Eye (tissue), 1 donor: ENCODE measurements at places on chromosomes 13 and 19.

GRCh38 chr19:15291089-15291488, 41.2 kb downstream of the BRD4 start:
- DNase-seq = no peak

GRCh38 chr13:31261241-31261640, 61.5 kb downstream of the B3GLCT start:
- no peak for DNase-seq

DNA sequence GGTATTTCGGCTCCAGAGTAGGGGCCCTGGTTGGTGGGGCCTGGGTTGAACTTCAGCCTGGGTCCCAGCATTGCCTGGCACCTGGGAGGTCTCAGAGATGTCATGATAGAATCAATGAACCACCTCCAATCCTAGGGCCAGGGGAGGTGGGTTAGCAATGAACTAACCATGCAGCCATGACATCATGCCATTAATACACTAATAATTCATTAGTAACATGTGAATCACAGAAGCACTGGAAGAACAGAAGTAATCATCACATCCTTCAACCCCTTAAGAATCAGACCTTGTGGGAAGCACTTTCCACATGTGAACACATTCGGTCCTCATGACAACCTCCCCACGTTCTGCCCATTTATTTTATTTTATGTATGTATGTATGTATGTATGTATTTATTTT, 6.9 kb downstream of the NOSIP start:
- DNase-seq = no peak

DNA sequence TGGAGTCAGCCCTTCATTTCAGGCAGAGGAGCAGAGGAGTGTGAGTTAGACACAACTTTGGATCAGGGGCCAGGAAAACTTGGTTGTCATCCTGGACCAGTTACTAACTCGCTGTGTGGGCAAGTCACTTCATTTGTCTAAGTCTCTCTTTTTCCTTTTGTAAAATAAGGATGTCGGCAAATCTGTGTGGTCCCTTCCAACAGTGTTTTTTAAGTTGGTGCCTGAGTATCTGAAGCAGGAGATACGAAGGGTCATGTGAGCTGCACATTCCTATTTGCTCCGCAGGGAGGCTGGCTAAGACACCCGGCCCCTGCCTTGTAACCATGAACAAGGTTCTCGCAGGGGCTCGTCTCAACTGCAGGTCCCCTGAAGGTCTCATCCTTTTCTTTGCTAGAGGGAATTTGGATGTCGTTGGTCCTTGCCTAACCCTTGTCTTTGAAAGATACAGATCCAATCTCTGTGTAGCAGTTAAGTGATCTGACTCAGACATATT, 64.3 kb downstream of the LRCH1 start:
- DNase-seq = no peak

- DNase-seq = no peak
Observed at GRCh38 chr13:95207769-95208366, 93.4 kb downstream of the ABCC4 start.

DNA sequence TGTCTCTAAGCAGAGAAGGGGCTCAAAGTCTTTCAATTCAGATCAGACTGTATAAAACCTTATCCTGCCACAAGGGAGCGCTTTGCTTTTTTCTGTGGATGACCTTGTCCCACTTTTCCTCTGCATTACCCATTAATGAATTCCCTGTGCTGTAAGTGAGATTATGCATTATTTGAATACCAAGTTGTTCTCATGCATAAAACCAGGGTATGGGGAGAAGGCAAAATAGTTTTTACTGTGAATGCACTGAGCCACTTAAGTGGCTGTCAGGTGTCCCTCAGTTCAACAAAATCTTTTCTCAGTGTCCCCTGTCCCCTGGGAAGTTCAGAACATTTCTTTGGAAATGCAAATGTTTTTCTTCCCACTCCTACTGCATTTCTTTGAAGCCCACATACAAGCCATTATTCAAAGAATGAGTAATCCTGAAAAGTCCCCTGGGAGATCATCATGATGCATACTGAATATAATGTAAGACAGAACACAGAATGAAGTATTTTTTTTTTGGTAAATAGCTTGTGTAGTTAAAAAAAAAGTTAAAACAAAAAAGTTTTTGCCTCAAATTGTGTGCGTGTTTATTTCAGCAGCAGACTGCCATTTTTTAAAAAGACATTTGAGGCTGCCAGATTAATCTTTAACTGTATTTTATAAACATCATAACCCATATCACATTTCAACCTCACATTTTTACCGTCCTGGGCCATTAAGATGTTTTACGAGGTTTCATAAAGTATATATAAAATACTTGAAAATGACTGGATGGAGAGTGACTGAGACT, 506.7 kb upstream of the PCDH9 start:
- DNase-seq = peak; percentile 60

- no peak for DNase-seq
Observed at GRCh38 chr13:25616674-25617073, 244.9 kb downstream of the ATP8A2 start.

- no peak for DNase-seq
Observed at GRCh38 chr13:36475468-36475867, 43.2 kb downstream of the CCNA1 start.

GRCh38 chr13:82698383-82698782, 1183.9 kb downstream of the SLITRK1 start:
- no peak for DNase-seq

GRCh38 chr13:86429756-86430155, 630.5 kb upstream of the SLITRK6 start:
- DNase-seq = no peak

DNA sequence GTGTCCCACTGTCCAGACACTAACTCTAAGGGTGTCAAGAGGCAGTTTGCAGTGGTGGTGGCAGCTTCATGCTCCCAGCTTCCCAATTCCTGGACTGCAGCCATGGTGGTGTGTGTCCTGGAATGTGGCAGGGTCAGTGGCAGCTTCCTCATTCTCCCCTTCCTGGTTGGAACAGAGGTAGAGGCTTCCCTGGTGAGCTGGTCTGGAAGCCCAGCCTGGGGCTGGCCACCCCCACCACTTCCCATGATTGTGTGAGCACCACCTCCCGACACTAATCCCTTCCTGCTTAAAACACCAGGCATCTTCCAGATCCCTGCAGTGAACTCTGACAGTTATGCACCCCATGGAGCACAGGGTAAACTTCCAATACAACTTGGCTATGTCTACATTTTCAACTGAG, 134.9 kb downstream of the RAP2A start:
- no peak for DNase-seq

DNA sequence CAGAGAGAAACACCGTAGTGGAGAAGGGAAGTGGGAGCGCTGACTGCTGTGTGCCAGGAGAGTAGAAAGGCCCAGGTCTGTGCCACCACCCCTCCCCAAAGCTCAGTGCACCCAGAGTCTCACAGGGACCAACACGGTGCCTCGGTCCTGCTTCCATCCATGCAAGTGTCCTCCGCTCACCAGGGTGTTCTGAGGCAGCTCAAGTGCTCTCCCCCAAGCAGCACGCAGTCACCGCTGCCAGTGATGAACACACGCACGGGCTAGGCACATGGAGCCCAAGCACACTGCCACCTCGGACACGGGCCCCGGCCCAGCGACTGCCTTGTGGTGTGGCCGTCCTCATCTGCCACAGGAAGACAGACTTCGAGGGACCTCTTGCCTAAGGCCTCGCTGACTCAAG, 10.5 kb downstream of the POP4 start:
- DNase-seq = no peak

DNA sequence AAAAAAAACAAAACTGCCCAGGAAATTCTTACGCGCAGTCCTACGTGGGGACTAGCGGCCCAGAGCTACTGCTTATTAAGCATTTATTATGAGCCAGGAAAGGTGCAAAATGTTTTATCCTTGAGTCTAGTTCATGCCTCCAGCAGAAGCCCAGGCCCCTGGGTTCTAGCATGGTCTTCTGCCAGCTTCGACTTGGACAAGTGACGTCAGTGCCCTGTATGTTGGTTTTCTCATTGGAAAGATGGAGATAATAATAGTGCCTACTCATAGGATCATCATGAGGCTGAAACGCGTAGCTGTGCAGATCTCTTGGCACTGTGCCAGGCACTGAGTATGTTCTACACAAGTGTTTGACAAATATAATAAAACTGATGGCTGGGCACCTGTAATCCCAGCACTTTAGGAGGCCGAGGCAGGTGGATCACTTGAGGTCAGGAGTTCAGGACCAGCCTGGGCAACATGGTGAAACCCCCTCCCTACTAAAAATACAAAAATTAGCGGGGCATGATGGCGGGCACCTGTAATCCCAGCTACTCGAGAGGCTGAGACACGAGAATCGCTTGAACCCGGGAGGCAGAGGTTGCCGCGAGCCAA, 12.4 kb upstream of the SULT2B1 start:
- DNase-seq = peak; percentile 47

DNA sequence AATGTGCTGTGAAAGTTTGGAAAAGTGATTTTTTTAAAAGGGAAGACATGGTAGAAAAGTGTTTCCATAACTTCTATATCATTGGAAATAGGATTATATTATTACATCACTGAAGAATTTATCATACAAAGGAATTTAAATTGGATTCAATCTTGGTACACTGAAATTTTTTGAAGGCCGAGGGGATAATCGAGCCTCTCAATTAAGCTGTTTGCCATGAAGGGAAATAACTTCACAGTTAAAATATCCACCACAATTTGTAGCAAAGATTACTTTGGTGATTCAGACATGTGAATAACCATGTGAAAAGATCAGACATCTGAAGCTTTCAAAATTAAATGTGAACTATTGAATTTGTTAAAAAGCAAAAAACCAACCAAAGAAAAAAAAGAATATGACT, 215.3 kb downstream of the KLF5 start:
- DNase-seq = no peak

DNA sequence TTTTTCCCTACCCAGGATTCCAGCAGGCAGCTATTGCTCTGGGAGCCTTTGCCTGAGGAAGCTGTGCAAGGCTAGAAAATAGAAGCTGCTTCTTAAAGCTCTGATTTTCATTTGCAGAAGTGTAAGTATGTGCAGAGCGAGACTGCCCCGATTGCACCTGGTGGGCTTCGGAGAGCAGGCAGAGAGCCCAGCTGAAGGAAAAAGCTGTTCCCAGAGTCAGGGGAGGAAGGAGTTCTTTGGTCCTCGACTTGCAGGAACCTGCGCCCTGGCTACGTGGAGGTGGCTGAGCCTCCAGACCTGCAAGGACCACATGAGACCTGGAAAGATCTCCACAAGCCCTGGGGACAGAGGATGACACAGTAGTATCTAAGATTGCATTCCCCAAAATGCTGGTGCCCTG, 235.0 kb upstream of the ARGLU1 start:
- no peak for DNase-seq

DNA sequence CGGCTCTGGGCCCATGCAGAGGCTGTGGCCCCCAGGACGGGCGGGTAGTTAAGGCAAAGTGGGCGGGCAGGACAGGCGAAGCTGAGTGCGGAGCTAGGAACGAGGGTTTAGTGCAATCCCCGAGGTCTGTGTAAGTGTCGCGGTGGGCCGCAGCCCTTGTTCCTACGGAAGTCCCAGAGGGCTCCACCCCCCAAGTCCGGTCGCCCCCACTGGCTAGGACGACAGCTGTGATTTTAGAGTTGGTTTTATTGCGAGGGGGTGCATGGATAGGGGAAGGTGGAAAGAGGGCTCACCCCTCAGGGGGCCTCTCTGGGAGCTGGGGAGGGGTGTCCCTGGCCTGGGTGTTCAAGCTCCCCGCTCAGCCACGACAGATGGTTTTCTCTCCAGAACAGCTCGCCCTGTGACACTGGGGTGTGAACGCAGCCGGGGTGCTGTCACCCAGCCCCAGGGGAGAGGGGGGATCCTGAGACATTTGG, 21.7 kb downstream of the ZBTB7A start:
- no peak for DNase-seq

GRCh38 chr19:32266460-32266859, 79.0 kb upstream of the ZNF507 start:
- DNase-seq = no peak

DNA sequence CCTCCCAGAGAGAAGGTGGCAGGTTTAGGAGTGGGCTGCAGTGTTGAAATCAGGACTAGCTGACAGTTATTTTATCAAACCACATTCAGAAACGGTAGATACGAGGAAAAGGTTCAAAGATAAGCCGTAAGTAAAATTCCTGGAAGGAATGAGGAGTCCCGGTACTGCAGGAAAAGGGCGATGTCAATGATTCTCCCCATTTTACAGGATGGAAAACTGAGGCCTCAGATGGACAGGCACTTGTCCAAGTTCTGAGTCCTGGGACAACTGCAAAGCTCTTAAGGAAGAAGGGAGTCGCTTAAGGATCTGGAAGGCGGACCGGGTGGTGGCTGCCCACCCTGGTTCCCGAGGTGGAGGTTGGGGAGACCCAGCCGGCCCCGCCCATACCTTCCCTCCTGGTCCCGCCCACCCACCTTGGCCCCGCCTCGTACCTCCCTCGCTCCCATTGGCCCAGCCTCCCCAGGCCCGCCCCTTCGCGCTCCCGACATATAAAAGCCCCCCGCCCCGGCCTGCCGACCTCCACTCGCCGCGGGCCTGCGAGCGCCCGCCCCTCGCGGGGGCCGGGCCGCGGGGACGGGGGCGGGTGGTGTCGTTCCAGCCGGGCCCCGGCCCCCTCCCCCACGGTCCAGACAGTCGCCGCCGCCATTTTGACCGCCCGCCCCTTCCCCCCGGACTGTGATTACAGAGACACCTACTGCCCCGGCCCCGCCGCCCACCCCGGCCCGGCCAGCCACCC, 603 bp downstream of the RFX1 start:
- peak; percentile 96 for DNase-seq

DNA sequence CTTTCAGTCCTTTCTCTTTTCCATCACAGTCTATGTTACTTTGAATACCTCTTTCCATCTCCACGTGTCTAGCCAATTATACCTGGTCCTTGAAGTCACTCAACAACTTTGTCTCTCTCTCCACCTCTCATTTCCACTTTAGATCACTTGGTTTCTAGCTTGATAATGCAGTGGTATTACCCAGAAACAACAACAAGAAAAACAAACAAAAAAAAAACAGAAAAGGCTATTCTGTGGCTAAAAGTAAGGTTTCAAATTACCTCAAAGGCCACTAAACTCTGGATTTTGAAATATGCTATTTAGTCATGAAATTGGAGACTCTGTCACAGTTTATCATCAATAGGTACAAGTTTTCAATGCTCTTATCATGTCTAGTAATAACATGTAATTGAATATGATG, 184.8 kb downstream of the PCDH9 start:
- no peak for DNase-seq

DNA sequence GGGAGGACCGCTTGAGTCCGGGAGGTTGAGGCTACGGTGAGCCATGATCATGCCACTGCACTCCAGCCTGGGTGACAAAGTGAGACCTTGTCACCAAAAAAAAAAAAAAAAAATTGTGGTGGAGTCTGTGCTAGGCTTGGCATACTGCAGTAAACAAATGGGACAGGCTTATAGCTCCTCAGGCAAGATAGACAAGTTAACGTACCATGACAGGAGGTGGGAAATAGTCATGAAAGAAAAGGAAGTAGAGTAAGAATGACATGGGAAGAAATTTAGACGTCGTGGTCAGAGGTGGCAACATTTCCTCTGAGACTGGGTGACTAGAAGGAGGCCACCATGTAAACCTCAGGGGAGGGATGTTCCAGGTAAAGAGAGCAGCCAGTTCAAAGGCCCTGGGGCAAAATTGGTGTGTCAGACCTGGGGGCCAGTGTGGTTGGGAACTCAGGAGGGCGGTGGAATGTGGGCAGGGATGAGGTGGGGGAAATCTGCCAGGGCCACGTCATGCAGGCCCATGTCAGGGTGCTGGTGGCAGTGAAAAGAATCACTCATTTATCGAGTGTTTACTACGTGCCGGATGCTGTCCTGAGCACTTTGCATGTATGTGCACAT, 5.6 kb downstream of the SNRPA start:
- DNase-seq = no peak

- DNase-seq = no peak
Observed at GRCh38 chr13:99310382-99311031, 3.3 kb upstream of the GPR183 start.

GRCh38 chr19:8571006-8571411, 6.2 kb downstream of the MYO1F start:
- no peak for DNase-seq

GRCh38 chr13:114166381-114167131, 12.5 kb upstream of the CFAP97D2 start:
- DNase-seq = no peak
